ENCODE measurements at places on chromosomes 6 and 20. TPM values are rescaled to one million over a fixed set of nuclear protein-coding genes. Genes with fewer than 3 reads are reported as not detected.

GRCh38 chr6:31267651-31268368 lies 4.1 kb downstream of the HLA-C start:
- no peaks in the 10 kb centered on the region for H3K27me3 ChIP-seq
- H3K4me1 ChIP-seq: peaks cover 30% of the 10 kb centered on the region
- no peak overlapping the region for H3K4me3 ChIP-seq
- H3K27ac ChIP-seq: peak overlapping the region; percentile 5
- DNase-seq: no peak

DNA sequence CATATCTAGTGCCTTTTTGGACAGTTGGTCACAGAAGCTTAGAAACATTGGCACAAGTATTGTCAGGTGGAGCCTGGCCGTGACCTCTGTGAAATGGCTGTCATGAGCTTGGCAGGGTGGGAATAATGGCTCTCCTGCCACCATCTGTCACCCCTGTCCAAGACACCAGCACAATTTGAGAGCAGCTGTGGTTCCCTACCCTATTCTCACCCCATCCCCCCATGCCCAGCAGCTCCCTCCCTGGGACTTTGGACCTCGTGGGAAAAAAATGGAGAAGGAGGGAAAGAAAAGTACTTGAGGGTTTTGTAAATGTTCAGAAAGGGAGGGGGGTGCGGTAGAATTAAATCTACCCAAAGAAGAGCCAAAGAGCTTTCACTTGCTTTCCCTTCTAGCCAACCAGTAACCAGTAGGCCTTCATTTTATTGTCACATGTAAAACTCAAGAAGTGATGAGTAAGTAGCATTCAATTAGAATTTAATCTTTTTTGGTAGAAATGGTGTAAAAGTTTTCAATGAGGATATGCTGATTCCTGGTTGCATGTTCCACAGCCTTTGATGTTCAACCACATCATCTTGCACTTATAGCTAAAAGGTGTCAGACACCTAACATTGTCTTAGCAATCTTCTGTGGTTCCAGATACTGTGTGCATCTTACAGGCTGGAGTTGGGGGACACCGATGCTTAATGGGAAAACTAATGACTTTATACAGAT lies 263.5 kb upstream of the TAB2 start:
- H3K36me3 ChIP-seq: peaks cover 1% of the 10 kb centered on the region
- peak overlapping the region; percentile 12 for H3K4me3 ChIP-seq
- H3K27ac ChIP-seq: peak overlapping the region; percentile 72

DNA sequence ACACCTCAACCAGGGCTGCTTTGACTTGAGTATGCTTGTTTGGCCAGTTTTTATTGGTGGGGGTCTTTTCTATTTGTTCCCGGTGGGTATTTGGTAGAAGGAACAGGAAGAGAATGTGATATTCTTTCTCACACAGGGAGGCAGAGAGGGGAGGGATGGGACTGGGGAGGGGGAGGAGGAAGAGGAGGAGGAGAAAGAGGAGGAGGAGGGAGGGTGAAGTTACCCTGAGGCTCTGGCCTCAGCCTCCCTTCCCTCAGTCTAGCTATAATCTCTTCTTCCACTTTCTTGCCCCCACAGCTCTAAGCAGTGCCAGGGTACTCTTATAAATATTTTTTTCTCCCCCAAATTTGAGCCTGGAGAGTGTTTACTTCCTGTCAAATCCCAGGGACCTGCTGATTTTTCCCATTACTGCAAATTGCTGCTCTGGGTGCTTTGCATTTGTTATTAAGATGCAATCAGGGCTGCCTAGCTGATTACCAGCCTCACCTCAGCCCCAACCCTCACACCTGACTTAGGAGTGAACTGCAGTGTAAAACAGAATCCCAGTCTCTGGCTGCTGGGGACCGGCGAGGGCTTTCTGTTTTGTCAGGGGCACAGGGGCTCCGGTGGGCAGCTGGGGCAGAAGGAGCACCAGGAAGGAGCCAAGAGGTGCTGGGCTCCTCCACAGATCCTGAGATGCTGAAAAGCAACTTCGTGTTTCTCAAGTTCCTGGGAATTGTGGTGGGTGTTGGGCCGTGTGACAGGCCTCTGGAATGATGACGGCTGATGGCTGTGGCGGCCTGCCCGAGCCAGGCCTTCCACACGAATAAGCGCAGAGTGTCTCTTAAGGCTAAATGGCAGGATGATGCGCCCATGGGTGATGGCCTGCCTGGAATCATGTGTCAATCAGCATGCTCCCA lies 141.4 kb downstream of the CD83 start:
- H3K4me3 ChIP-seq: no peak overlapping the region
- H3K36me3 ChIP-seq: peaks cover 3% of the 10 kb centered on the region
- H3K27ac ChIP-seq: no peak overlapping the region
- no peak for DNase-seq
- H3K4me1 ChIP-seq: peaks cover 8% of the 10 kb centered on the region
- H3K27me3 ChIP-seq: no peaks in the 10 kb centered on the region

GRCh38 chr20:51487076-51487475 lies 55.4 kb downstream of the NFATC2 start:
- peaks cover 86% of the 10 kb centered on the region for H3K4me1 ChIP-seq
- H3K4me3 ChIP-seq: no peak overlapping the region
- peaks cover 83% of the 10 kb centered on the region for H3K36me3 ChIP-seq

DNA sequence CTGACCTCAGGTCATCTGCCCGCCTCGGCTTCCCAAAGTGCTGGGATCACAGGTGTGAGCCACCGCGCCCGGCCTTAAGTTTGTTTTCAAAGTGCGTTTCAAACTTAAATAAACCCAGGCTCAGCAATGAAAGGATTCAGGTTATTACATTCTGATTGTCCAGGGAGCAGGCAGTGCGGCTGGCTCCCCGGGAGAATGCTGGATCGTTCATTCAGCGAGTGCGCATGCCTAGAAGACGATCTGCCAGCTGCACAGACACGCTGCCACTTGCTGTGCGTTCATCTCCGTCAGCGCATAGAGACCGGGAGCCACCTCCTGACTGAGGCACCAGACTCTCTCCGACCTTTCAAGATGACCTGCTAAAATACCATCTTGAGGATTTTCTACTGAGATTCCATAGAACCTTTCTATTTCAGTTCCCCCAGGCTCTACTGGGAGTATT lies 163.9 kb upstream of the ZNF217 start:
- no peak for DNase-seq
- H3K27me3 ChIP-seq: no peaks in the 10 kb centered on the region
- H3K4me1 ChIP-seq: peaks cover 48% of the 10 kb centered on the region
- H3K36me3 ChIP-seq: no peaks in the 10 kb centered on the region
- no peak overlapping the region for H3K4me3 ChIP-seq

GRCh38 chr6:143406673-143407072 lies 43.8 kb downstream of the ADAT2 start:
- DNase-seq: no peak
- H3K4me3 ChIP-seq: no peak overlapping the region
- no peaks in the 10 kb centered on the region for H3K36me3 ChIP-seq
- H3K27ac ChIP-seq: no peak overlapping the region

DNA sequence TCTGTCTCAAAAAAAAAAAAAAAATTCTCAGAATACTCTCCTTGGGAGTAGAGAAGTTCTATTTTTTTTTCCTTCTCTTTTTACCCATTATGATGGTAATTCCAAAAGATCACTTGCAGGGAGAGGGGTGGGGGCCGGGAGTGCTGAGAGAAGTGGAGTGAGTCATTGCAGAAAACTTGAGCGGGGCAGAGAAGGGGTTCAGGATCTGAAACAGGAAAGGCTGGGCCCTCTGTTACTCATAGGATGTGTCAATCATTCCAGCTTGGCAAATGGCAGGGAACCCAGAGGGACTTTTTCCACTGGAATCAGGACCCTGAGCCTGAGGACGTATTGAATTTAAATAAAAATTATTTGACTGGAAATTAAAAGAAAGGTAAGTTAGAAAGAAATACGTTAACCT lies 111.4 kb upstream of the ARMC2 start:
- no peaks in the 10 kb centered on the region for H3K4me1 ChIP-seq
- peaks cover 9% of the 10 kb centered on the region for H3K27me3 ChIP-seq
- H3K27ac ChIP-seq: no peak overlapping the region
- no peaks in the 10 kb centered on the region for H3K36me3 ChIP-seq
- no peak overlapping the region for H3K4me3 ChIP-seq

DNA sequence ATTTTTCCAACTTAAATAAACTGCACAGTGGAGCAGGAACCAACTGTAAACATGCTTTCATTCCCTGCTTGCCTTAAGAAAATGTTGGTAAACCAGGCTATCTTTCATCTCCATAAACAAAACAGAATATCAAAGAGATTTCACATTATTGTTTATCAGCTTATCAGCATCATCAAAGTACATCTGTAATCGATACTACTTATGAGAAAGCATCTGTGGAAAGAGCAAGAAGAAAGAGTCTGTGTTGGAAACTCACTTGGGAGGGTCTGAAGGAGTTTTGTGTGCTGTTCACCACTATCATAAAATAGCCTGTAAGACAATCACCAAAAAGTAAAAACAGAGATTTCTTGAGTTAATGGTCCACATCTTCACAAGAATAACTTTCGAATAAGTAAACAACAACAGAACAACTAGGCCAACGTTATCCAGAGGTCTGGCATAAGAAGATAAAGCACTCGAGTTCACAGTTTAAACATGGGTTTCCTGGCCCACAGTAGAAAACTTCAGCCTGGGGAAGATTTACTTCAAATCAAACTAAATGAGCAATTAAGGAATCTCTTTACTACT lies 47.9 kb downstream of the EPB41L2 start:
- H3K27ac ChIP-seq: no peak overlapping the region
- no peak for DNase-seq
- no peaks in the 10 kb centered on the region for H3K27me3 ChIP-seq
- H3K4me1 ChIP-seq: no peaks in the 10 kb centered on the region
- no peaks in the 10 kb centered on the region for H3K36me3 ChIP-seq

- H3K36me3 ChIP-seq: peaks cover 8% of the 10 kb centered on the region
- DNase-seq: no peak
- H3K4me1 ChIP-seq: peaks cover 16% of the 10 kb centered on the region
- H3K27ac ChIP-seq: no peak overlapping the region
- H3K4me3 ChIP-seq: no peak overlapping the region
Measured at GRCh38 chr6:41767112-41767833, 12.4 kb downstream of the FRS3 start.

GRCh38 chr6:79246891-79247290 lies 12.4 kb upstream of the HMGN3 start:
- H3K27ac ChIP-seq: no peak overlapping the region
- H3K4me1 ChIP-seq: no peaks in the 10 kb centered on the region
- DNase-seq: no peak
- no peak overlapping the region for H3K4me3 ChIP-seq

DNA sequence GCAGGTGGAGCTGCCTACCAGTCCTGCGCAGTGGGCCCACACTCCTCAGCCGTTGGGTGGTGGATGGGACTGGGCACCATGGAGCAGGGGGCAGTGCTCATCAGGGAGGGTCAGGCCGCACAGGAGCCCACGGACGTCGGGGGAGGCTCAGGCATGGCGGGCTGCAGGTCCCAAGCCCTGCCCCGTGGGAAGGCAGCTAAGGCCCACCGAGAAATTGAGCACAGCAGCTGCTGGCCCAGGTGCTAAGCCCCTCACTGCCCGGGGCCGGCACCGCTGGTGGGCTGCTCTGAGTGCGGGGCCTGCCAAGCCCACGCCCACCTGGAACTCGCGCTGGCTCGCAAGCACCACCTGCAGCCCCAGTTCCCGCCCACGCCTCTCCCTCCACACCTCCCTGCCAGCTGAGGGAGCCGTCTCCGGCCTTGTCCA lies 30.2 kb upstream of the ID4 start:
- H3K27me3 ChIP-seq: peaks cover 19% of the 10 kb centered on the region
- no peak for DNase-seq
- no peak overlapping the region for H3K27ac ChIP-seq

GRCh38 chr20:54029176-54029575 lies 41.2 kb downstream of the BCAS1 start:
- H3K27me3 ChIP-seq: peaks cover 9% of the 10 kb centered on the region
- H3K4me3 ChIP-seq: no peak overlapping the region
- no peaks in the 10 kb centered on the region for H3K4me1 ChIP-seq
- no peak for DNase-seq

DNA sequence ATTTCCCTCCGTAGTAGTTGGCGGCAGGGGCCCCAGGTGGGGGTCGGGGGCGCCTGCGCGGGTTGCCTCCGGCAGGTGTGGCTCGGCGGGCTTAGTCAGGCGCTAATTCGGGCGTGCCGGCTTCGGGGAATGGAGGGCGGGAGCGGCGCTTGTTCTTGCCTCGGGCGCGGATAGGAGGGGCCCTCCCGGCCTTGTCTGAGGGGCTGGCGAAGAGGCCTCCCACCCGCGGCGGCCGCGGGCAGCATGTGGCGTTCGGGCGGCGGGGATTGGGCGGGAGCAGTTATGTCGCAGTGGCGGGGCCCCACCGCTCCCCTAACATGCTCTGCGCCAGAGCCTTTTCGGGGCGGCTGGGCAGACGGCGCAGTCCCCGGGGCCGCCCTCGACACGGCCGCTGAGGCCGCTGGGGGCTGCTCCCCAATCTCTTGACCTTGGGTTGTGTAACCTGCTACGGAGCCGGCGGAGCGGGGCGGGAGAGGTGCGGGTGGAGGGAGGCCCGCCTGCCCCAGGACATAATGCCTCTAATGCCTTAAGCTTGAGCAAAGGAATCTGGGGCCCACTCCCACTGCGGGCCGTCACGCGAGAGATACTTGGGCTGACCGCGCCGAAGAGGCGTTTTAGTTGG lies 1.1 kb downstream of the AMD1 start:
- H3K4me3 ChIP-seq: peak overlapping the region; percentile 95
- peaks cover 39% of the 10 kb centered on the region for H3K4me1 ChIP-seq
- peak overlapping the region; percentile 88 for H3K27ac ChIP-seq
- DNase-seq: peak; percentile 69

DNA sequence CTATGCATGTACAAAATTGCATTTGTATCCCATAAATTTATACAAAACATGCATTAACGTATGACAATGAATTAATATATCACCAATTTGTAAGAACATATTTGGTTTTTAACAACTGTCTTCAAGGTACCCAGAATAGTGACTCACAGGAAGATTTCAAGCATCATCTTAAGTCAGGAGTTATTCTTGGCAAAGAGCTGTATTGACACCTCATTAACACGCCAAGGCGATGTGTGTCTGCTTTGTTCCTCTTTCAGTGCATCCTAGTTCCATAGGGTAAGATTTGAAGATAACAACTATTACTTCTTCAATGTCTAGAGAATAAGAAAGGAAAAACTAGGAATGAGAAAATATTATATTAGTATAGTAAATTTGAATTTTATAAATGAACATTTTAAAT lies 35.8 kb upstream of the TPD52L1 start:
- no peaks in the 10 kb centered on the region for H3K36me3 ChIP-seq
- H3K4me3 ChIP-seq: no peak overlapping the region
- H3K4me1 ChIP-seq: no peaks in the 10 kb centered on the region
- no peak overlapping the region for H3K27ac ChIP-seq
- H3K27me3 ChIP-seq: peaks cover 6% of the 10 kb centered on the region
- DNase-seq: no peak

GRCh38 chr20:12171923-12172524 lies 254.3 kb downstream of the BTBD3 start:
- no peak for DNase-seq
- H3K4me3 ChIP-seq: no peak overlapping the region
- H3K36me3 ChIP-seq: no peaks in the 10 kb centered on the region
- H3K4me1 ChIP-seq: no peaks in the 10 kb centered on the region
- no peaks in the 10 kb centered on the region for H3K27me3 ChIP-seq
- no peak overlapping the region for H3K27ac ChIP-seq

GRCh38 chr20:18683839-18684238 lies 96.0 kb downstream of the DTD1 start:
- H3K4me1 ChIP-seq: no peaks in the 10 kb centered on the region
- peaks cover 1% of the 10 kb centered on the region for H3K36me3 ChIP-seq
- no peaks in the 10 kb centered on the region for H3K27me3 ChIP-seq
- H3K4me3 ChIP-seq: no peak overlapping the region

- H3K36me3 ChIP-seq: peaks cover 4% of the 10 kb centered on the region
- H3K4me1 ChIP-seq: peaks cover 13% of the 10 kb centered on the region
- peak overlapping the region; percentile 51 for H3K27ac ChIP-seq
Measured at GRCh38 chr20:20466341-20466879, 98.5 kb downstream of the INSM1 start.

Gene C20orf202
- not detected for total RNA-seq

Gene ADGRF4
- total RNA-seq: not detected

Gene OCSTAMP
- not detected for total RNA-seq

Gene MRS2
- total RNA-seq: 20.3 TPM

Gene KDM1B
- total RNA-seq: 9.6 TPM

Measured in activated CD8-positive, alpha-beta T cell treated with anti-CD3 and anti-CD28 coated beads, Interleukin-2, amount 10 ng/mL, durations not matched to agents 7 days and 5 days (primary cell).